CD4-positive, alpha-beta T cell treated with Interleukin-2 at 100 ng/mL for 4 hours (primary cell): ENCODE measurements at places on chromosomes 13 and 19.

DNA sequence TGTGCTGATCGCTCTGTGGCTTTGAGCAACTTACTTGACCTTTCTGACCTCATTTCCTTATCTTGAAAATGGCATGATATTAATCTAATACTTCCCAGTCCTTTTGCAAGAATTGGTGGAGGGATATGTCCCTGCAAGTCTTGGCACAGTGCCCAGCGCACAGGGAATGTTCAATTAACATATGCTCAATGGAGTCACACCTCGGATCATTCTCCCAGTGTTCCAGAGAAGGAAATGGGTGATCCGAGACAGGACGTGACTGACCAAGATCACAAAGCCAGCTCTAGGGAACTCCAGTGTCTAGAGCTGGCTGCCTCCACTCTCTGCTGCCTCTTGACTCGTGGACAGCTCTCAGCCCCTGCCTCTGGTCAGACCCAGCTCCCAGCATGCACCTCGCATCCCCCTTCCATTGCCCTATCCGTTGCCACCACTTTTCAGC, 3.6 kb downstream of the CDC42EP5 start:
- DNase-seq = no peak

DNA sequence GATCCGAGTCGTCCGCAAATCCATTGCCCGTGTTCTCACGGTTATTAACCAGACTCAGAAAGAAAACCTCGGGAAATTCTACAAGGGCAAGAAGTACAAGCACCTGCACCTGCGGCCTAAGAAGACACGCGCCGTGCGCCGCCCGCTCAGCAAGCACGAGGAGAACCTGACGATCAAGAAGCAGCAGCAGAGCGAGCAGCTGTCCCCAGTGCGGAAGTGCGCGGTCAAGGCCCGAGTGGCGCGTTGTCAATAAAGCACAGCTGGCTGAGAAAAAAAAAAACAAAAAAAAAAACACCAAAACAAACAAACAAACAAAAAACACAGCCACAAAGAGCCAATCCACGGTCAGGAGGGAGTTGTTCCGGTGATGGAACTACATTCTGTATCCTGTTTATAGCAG, 4.7 kb upstream of the GNA15 start:
- peak; percentile 11 for DNase-seq

DNA sequence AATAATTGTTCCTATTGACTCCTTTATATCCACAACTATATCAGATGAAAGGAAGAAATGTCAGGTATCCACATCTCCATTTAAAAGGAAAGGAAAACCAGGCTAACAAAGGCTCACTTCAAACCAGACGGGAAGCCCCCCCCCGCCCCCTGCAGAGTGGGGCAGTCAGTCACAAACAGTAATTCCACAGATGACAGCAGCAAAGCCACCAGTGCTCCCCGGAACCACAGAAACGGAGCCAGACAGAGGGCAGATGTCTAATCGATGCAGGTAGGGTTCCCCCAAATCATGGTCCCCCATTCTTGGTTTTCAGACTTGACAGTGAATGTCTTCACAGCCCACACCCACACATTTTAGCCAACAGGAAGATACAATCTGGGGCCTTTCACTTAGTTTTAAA, 100.8 kb downstream of the STK24 start:
- DNase-seq = no peak

- no peak for DNase-seq
Measured at GRCh38 chr13:52851137-52851962, 2.9 kb upstream of the PCDH8 start.

DNA sequence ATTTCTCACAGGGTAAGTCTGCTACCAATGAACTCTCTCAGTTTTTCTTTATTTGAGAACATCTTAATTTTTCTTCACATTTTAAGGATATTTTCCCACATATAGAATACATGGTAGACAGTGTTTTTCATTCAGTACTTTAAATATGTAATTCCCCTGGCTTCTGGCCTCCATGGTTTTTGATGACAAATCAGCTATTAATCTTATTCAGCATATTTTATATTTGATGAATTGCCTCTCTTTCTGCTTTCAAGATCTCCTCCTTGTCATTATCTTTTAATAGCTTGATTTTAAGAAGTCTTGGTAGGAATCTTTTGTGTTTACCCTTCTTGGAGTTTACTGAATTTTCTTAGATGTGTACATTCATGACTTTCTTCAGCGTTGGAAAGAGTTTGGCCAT, 27.6 kb downstream of the TNFSF13B start:
- DNase-seq = no peak

- DNase-seq = no peak
Measured at GRCh38 chr19:1122972-1123363, 19.2 kb downstream of the GPX4 start.

DNA sequence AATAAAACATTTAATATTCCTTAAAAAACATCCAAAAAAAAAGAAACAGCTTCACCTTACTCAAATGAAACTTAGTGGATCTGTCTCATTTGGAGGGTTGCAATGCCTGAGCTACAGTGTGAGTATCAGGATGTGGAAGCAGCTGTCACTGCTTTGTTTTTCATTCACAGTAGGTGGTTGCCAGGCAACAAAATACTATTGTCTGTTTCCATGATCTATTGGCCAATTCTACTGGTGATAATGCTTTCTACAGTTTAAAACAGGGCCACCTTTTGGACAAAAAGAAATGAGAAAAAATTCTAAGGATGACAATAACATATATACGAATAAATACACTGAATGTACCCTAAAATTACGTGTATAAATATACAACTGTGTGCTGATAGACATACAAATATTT, 3.0 kb downstream of the ENOX1 start:
- peak; percentile 30 for DNase-seq

DNA sequence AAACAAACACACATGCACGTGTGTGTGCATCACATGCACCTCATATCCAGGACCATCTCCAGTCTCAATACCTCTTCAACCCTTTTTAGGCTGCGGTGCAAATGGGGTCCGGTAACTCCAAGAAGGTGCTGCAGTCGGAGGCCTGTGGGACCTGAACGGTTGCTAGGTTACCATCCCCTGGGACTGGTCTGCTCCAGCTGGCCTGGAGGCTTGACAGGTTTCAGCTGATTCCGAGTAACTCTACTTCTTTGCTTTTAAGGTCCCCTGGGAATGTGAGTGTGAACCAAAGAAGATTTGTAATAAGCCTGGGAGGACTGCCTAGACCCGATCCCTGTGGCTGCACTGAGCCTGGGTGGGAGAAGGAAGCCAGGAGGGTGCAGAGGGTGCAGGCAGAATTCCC, 117.5 kb downstream of the CCNA1 start:
- no peak for DNase-seq

- DNase-seq = peak; percentile 57
Measured at GRCh38 chr13:40664350-40665125, 1.9 kb downstream of the FOXO1 start.

GRCh38 chr19:18768046-18768771, 22.9 kb downstream of the COMP start:
- no peak for DNase-seq

- DNase-seq = no peak
Measured at GRCh38 chr19:29882719-29883105, 59.3 kb upstream of the URI1 start.

DNA sequence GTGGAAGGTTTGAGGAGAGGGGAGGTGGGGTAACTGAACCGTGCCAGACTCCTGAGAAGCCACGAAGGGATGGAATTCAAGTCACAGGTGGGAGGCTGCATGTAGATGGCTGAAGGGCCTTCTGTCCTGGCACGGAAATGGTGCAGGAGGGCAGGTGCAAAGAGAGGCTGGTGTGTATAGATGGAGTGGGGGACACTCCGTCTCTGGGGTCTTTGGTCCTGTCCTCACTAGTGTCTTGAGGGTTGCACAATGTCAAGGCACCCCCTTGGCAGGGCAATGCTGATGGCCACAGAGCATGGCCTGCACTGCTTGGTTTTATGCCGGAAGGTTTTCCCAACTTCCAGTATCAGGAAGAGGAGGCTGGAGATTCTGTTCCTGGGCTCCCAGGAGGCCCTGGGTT, 82.7 kb upstream of the SIAH3 start:
- DNase-seq = no peak

- no peak for DNase-seq
Measured at GRCh38 chr19:34391813-34392212, 12.4 kb upstream of the PDCD2L start.

GRCh38 chr13:50916701-50917184, 7.2 kb downstream of the RNASEH2B start:
- no peak for DNase-seq

- no peak for DNase-seq
Measured at GRCh38 chr13:98665638-98665995, 86.9 kb downstream of the SLC15A1 start.

DNA sequence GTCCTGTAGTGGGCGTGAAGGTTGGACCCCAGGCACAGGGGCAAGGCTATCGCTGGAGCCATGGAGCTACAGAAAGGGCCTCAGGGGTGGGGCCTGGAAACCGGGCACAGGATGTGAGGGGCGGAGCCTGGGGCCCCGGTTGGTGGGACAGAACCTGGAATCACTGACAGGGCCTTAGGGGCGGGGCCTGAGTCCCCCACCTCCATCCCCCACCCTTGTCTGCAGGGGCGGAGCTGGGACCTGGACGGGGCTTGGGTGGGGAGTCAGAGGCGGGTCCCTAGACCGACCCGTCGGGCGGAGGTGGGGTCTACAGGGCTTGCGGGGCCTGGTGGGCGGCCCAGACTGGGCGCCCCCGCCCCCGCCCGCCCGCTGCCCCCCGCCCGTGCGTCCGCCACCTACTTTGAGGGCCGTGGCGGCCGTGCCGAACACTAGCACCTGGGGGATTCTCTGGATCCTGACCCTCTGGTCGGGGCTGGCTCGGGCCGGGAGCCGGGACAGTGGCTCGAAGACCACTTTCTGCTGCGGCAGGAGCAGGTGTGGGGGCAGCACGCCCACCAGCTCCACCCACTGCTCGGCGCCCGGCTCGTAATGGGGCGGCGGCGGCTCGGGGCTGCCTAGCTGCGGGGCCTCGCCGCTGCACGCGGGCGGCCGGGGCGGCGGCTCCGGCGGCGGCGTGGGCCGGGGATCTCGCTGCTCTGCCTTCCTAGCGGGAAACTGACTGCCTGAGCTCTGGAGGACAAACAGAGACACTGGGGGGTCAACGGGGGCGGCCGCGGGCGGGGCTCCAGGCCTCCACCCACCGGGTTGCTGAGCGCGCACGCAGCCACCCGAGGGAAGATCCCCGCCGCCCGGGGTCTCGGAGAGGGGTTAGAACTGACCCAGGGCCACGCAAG, 26.3 kb downstream of the DCAF15 start:
- DNase-seq = peak; percentile 22

DNA sequence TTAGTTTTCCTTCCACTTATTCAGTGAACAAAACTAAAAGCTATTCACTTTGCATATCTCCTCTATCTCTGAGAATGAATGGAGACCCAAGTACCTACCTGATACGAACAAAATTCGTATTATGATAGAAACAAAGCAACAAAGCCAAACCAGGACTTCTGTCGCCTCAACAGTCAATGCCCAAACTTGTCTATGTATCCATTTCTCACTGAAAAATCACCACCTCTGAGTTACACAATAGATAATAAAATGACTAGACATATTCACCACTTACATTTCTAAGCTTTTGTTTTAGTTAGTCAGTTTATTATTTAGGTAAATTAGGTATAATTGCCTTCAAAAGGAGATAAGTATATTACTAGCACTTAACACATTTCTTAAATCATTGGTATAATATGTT, 67.7 kb downstream of the CAB39L start:
- no peak for DNase-seq

- DNase-seq = peak; percentile 23
Measured at GRCh38 chr19:18397242-18398202, at the start of gene LRRC25. Gene LRRC25 (minus strand): TSS chr19:18397622. CDS start chr19:18396963, 659 bp downstream.

- no peak for DNase-seq
Measured at GRCh38 chr19:46197314-46198070, 32.0 kb upstream of the IGFL1 start.

- DNase-seq = peak; percentile 59
Measured at GRCh38 chr19:49570997-49571676, 9.2 kb downstream of the NOSIP start.

GRCh38 chr19:40693150-40693788, 2.8 kb upstream of the NUMBL start:
- DNase-seq = no peak

- no peak for DNase-seq
Measured at GRCh38 chr13:74052402-74052928, 81.7 kb downstream of the KLF12 start.

- peak; percentile 91 for DNase-seq
Measured at GRCh38 chr19:47231215-47232054, 436 bp upstream of the BBC3 start.

- no peak for DNase-seq
Measured at GRCh38 chr19:8618751-8619150, 8.2 kb upstream of the ADAMTS10 start.

- DNase-seq = no peak
Measured at GRCh38 chr13:37627428-37627827, 28.9 kb upstream of the POSTN start.

- peak; percentile 10 for DNase-seq
Measured at GRCh38 chr13:46648166-46648607, 95.2 kb downstream of the LRCH1 start.

DNA sequence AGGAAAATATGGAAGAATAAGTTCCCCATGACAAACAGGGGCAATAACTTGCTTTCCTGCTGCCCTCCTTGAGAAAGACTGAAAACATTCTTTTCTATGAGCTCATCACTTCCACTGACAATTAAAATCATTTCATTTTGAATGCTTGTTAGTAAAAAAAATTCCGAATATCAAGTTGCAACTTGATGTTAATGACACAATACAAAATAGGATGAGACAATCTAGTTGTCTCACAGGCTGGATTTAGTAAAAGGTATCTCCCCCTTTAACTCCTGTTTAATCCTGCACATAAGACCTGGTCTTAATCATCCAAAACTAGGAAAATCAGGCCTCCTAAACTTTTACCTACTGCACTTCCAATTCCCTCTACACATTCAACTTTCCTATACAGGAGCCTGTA, 24.7 kb downstream of the IRS2 start:
- DNase-seq = no peak

DNA sequence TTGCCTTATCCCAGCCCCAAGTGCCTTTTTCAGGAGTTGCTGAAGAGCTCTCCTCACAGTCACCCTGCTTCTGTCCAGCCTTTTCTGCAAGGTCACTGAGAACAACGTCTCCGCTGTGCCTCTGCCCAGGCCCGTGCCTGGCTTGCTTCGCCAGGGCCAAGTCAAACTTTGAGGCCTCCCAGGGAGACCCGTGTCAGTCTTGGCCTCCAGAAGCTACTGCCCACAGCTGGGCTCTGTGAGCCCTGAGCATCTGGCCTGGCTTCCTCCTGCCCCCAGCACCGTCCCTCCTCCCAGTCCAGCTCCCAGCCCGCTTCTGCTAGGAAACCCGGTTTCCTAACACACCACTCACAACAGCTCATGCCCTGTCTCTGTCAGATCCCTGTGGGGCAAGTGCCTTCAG, 165.9 kb downstream of the TEX29 start:
- no peak for DNase-seq

DNA sequence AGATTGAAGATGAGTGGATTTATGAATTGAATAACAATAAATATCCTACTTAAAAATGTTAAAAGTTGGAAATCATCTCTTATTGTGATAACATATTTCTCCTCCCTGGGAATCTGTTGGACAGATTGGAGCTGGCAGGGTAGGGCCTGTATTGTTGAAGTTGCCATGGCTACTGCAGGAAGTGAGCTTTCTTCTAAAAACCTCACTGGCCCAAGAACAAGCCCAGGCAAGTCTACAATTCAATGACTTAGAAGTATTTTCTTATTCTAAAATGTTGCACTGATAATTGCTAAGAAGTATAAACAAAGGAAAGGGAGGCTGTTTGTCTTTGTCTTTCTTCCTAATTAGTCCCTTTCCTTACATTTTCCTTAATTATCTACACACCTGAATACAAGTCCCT, 112.1 kb downstream of the DLEU7 start:
- DNase-seq = no peak

GRCh38 chr19:1336079-1336684, 47.5 kb upstream of the NDUFS7 start:
- no peak for DNase-seq

GRCh38 chr19:8655340-8655709, 24.9 kb downstream of the NFILZ start:
- peak; percentile 37 for DNase-seq
